ENCODE measurements at places on chromosomes 7 and 10. TPM values are rescaled to one million over a fixed set of nuclear protein-coding genes. Genes with fewer than 3 reads are reported as not detected.

DNA sequence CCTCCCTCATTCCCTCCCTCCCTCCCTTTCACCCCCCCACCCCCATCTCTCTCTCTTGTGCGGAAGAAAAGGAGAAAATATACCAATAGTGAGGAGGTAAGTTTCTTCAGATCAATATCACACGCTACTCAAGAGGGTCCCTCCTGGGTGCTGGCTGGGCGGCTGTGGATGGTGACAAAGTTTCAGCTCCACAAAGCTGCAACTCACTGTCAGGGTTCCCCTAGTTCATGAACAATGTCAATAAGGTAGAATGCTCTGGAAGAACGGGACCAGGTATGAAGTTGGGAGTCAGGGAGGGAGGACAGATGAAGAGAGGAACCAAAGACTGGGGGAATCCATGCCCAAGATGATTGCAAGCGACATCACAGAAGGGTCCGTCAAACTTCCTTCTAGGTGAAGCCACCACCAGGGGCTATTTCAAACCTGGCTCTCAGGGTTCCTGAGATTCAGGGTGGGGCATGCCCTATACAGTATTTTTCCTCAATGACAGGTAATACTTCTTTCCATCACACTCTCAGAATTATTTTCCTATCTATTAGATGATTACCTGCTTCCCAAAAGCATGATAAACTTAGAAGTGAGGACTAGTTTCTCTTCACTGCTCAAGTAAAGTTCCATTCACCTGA, 1.4 kb upstream of the PDE1C start:
- H3K36me3 ChIP-seq: no peaks in the 10 kb centered on the region
- H3K4me1 ChIP-seq: no peaks in the 10 kb centered on the region
- no peak overlapping the region for H3K4me3 ChIP-seq
- H3K27ac ChIP-seq: no peak overlapping the region
- peaks cover 16% of the 10 kb centered on the region for H3K27me3 ChIP-seq
- no peak for DNase-seq

The CH25H gene
- not detected for total RNA-seq

The SCD gene
- total RNA-seq: 271 TPM

GRCh38 chr10:30935078-30935477, 96.6 kb downstream of the ZNF438 start:
- no peak overlapping the region for H3K4me3 ChIP-seq
- H3K27ac ChIP-seq: no peak overlapping the region
- peaks cover 15% of the 10 kb centered on the region for H3K36me3 ChIP-seq
- no peak for DNase-seq
- H3K27me3 ChIP-seq: no peaks in the 10 kb centered on the region
- peaks cover 19% of the 10 kb centered on the region for H3K4me1 ChIP-seq

The TYW1B gene
- 1.6 TPM for total RNA-seq

GRCh38 chr10:74799721-74800221, 26.6 kb upstream of the KAT6B start:
- H3K4me1 ChIP-seq: peaks cover 12% of the 10 kb centered on the region
- H3K27me3 ChIP-seq: no peaks in the 10 kb centered on the region

The PLXDC2 gene
- total RNA-seq: not detected

DNA sequence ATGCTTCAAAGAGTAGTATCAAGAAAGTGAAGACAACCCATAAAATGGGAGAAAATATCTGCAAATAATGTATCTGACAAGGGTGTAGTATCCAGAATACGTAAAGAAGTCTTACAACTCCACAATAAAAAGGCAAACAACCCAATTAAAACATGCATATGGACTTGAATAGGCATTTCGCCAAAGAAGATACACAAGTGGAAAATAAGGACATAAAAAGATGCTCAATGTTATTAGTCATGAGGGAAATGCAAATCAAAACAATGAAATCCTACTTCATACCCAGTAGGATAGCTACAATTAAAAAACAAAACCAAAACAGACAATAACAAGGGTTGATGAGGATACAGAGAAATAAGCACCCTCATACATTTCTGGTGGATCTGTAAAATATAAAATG, 79.2 kb downstream of the NUDCD3 start:
- no peak for DNase-seq
- no peaks in the 10 kb centered on the region for H3K27me3 ChIP-seq
- peaks cover 27% of the 10 kb centered on the region for H3K4me1 ChIP-seq
- H3K36me3 ChIP-seq: peaks cover 38% of the 10 kb centered on the region
- no peak overlapping the region for H3K27ac ChIP-seq

The SPDYE9 gene
- total RNA-seq: not detected

GRCh38 chr7:2512179-2512661, 7.4 kb upstream of the LFNG start:
- peak overlapping the region; percentile 93 for H3K27ac ChIP-seq
- no peaks in the 10 kb centered on the region for H3K36me3 ChIP-seq
- peak; percentile 62 for DNase-seq
- no peaks in the 10 kb centered on the region for H3K27me3 ChIP-seq

The GRM3 gene
- total RNA-seq: not detected

The ADAM12 gene
- total RNA-seq: 1.3 TPM

DNA sequence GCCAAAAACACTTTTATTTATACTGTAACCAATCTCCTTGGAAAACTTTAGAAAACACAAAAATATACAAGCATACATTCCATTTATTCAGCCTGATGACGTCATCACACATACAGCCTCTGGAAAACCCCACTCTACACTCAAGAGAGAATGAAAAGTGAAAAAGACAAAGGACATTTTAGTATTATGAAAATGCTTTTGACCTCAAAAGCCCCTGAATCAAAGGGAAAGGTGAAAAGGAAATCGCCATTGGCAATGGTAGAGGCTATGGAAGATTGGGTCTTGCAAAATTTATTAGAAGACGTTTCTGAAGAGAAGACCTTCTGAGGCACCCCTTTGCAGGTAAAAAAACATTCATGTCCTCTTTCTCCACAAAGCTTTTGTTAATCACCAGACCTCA, 82.9 kb upstream of the STRIP2 start:
- H3K27ac ChIP-seq: peak overlapping the region; percentile 21
- peaks cover 7% of the 10 kb centered on the region for H3K4me1 ChIP-seq
- no peaks in the 10 kb centered on the region for H3K27me3 ChIP-seq
- DNase-seq: no peak
- H3K36me3 ChIP-seq: peaks cover 1% of the 10 kb centered on the region
- H3K4me3 ChIP-seq: no peak overlapping the region

- no peaks in the 10 kb centered on the region for H3K27me3 ChIP-seq
- no peaks in the 10 kb centered on the region for H3K36me3 ChIP-seq
- H3K27ac ChIP-seq: no peak overlapping the region
Observed at GRCh38 chr7:30270921-30271320, 13.5 kb upstream of the ZNRF2 start.

- DNase-seq: no peak
- no peaks in the 10 kb centered on the region for H3K4me1 ChIP-seq
- H3K36me3 ChIP-seq: no peaks in the 10 kb centered on the region
- no peaks in the 10 kb centered on the region for H3K27me3 ChIP-seq
- H3K27ac ChIP-seq: no peak overlapping the region
- no peak overlapping the region for H3K4me3 ChIP-seq
Observed at GRCh38 chr7:81299711-81300110, 380.9 kb upstream of the SEMA3C start.

Data from activated CD8-positive, alpha-beta T cell treated with anti-CD3 and anti-CD28 coated beads for 36 hours (primary cell).